ENCODE measurements at places on chromosomes 7 and 10.

DNA sequence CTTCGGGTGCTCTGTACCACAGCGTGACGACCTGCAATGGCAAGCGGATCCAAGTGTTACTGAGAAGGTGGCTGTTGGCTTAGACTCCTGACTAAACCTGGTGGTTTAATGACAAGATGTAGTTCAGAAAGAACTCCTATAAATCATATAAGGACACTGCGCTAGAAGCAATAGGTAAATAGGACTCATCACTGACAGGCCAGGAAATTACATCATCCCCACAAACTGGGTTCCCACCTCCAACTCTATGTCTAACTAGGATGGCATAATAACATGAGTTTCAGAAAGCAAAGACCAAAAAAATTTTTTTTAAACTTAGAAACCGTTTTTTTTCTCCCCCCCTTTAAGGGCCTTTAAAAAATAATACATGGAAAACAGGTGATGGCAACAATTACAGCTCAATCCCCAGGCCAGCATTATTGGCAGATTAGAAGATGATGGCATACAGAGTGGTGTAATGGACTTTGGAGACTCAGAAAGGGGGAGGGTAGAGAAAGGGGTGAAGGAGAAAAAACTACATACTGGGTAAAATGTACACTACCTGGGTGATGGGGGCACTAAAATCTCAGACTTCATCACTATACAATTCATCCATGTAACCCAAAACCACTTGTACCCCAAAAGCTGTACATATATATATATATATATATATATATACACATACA is 81.4 kb upstream of the FAM133B start:
- no peak for DNase-seq

- DNase-seq, result no peak
Observed at GRCh38 chr7:155166108-155166507, 96.0 kb downstream of the HTR5A start.

- no peak for DNase-seq
Observed at GRCh38 chr7:1032536-1033181, 11.7 kb upstream of the GPR146 start.

DNA sequence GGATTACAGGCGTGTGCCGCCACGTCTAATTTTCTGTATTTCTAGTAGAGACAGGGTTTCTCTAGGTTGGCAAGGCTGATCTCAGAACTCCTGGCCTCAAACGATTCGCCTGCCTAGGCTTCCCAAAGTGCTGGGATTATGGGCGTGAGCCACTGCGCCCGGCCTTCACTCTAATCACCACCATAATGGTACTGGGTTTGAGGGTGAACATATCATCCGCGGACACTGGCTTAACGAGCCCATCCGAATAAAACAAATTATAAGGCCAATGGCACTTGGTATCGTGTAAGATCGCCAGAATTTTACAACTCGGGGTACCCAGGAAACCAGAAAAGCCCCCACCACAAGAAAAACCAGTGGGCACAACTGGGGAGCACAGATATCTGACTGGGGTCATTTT is 580 bp downstream of the FAM200A start:
- DNase-seq, result no peak

GRCh38 chr7:151426904-151427704 is 12.8 kb downstream of the CRYGN start:
- no peak for DNase-seq

DNA sequence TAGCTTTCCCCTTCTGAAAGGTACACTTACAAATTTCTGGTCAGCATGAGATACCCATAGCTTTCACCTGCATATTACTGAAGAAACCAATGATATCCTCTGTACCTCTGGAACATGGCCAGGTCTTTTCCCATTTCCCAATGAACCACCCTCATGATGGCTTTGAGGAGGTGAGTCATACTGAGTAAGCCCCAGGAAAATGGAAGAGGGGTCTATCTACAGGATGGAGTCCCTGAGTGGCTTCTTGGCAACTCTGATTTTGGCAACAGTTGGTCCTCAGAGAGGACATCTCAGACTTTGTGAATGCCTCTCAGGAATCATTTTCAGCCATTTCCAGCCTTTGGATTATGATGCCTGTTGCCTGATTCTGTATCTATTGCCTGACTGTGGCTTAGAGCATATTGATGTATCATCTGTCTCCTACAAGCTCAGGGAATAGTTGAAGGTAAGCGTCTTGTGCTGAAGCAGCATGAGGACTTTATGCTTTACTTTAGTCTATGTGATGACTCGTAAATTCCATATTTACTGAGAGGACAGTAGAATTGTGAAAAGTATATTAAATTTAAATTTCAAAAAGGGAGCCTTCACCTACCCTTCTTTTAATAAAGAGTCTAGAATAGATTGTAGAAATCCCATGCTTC is 84.7 kb upstream of the DKK1 start:
- DNase-seq, result no peak

GRCh38 chr10:95327367-95327766 is 36.6 kb upstream of the PDLIM1 start:
- no peak for DNase-seq

DNA sequence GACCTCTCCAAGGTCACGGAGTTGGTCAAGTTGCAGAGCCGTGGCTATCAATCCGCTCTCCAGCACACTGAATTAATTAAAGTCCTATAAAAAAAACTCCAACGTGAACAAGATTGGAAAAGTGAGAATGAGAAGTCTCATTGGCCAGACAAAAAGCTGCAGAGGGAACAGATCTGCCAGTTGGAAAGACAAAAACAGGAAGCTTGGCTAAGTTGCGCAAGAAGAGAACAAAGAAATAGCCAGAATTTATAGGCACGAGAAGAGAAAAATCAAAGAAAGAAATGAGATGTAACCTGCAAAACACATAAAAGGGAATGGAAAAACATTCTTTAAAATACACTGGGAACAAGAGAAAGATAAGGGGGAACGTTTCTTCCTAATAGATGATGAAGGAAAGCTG is 45.7 kb upstream of the CRTAC1 start:
- DNase-seq, result no peak

GRCh38 chr10:56927701-56928100 is 566.6 kb upstream of the ZWINT start:
- DNase-seq, result no peak

DNA sequence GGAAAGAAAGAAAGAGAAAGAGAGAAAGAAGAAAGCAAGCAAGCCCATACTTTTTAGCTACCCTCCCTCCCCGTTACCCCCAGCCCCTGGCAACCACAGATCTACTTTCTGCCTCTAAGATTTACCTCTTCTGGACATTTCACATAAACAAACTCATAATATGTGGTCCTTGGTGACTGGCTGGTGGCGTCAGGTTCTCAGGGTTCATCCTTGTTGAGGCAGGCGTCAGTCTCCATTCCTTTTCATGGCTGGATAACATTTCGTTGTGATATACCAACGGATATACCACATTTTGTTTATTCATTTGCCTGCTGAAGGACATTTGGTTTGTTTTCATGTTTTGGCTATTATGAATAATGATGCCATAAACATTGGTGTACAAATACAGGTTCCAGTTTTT is 30.5 kb downstream of the CDH23 start:
- DNase-seq, result no peak

GRCh38 chr10:3195286-3195685 is 22.7 kb upstream of the PITRM1 start:
- DNase-seq, result no peak

DNA sequence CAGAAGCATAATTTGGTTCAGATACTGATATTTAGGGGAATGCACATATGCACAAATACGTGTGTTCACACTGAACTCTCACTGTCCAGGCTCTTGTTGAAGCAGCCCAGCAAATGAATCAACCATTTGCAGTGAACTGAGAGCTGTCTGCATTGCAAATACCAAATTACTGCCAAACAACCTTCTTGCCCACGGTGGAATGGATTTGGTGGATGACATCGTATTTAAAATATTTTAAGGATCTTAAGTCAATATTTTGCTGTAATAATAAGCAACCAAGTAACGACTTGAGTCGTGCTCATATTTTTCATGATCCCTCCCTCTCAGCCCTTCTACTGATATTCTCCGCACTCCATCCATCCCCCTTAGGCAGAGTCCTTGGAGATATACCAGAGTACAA is 107.9 kb upstream of the FEZF1 start:
- DNase-seq, result no peak

- DNase-seq, result no peak
Observed at GRCh38 chr7:127903892-127904669, 127.2 kb downstream of the LRRC4 start.

DNA sequence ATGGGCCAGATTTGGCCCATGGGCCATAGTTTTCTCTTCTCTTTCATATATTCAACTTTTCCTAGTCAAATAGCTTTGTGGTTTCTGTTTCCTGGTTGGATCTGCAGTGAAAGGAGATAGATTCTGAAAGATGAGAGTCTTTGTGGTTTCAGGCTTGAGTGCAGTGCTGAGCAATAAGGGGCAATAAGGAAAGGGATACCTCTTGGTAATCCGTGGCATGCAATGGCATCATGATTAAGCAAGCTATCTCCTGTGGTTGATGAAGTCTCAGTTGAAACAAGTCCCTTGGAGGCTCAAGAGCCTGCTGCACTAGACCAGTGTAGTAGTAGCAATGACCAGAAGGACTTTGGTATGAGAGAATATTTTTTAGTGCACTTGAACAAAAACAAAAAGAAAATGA is 187.7 kb upstream of the CNTNAP2 start:
- no peak for DNase-seq

DNA sequence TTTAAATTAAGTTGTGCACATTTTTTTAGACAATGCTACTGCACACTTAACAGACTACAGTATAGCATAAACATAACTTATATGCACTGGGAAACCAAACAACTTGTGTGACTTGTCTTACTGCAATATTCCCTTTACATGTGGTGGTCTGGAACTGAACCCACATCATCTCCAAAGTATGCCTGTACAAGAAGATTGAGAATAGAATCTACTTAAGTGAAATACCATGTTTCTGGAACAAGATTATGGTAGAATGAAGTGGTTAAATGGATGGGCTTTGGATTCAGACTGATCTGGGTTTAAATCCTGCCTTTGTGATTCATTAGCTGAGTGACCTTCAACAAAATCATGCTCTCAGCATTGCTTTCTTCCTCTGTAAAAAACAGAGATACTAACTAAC is 30.7 kb downstream of the CUL2 start:
- no peak for DNase-seq

DNA sequence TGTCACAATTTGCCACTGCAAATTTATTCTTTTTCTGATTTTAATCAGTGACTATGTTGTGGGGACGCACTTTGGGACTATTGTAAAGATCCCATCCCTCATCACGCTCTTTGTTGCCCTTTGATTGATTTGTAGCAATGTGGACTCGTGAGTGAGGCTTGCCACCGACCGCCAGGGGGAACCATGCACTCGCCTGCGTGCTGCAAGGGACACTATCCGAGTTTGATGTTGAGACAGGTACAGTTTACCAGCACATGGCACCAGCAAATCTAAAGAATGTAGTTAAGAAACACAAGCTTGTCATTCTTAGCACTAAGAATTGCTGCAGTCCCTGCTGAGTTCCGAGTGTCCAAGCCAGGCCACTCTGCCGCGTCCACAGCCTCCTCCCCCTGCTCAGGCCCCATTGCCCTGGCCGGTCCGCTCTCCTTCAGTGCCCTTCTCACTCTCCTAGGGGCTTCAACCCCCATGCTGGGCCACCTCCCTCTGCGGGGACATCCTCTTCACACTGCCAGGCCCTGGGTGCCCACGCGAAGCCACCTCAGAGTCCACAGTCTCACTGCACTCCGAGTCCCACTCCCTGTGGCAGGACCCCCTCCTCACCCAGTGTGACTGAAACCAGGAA is 2.0 kb upstream of the SFTPA2 start:
- peak; percentile 38 for DNase-seq

GRCh38 chr7:107344799-107345198 is 125.1 kb upstream of the GPR22 start:
- DNase-seq, result no peak

DNA sequence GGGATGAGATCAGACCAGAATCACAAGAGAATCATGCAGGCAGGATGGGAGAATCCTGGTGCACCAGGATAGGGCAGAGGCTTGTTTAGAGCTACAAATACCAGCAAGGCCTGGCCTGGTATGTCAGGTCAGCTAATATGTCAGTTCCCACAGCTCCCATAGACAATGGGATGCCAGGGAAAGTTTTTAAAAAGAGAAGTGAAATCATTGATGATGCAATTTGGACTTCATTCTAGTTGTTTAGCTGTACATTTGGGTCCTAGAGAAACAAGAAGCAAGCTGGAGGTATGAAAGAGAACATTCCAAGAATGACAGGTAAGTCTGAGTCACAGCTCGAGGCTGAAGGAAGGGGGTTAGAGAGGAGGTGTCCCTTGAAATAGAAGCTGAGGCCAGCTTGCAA is 45.2 kb downstream of the GPR141 start:
- DNase-seq, result no peak

DNA sequence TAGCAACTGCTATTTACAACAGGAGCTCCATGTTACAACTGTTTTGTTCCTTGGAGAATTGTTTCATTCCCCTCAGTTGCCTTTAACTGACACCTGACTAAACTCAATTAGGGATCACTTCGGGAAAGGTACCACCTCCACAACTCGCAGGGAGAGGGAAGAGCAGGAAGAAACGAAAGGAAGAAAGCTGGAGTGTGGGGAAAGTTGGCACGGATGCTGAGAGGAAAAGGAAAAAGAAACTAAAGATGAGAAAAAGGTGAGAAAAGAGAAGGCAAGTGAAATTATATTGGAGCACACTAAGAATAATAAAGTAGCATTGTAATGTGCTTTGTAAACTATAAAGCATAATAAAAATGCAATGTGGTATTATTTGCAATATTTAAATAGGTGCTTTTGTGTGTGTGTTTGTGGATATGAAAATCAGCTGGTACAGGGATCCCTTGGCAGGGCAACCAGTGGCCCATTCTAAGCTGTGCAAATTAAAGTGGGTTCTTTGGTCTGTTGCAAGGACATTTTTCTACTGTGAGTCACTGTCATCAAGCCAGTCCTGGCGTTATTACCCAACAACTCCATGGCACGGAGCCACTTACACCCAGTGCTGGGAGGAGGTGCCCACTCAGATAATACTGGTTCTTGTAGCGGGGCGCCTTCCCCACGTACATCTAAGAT is 45.9 kb downstream of the HIPK2 start:
- DNase-seq, result no peak

DNA sequence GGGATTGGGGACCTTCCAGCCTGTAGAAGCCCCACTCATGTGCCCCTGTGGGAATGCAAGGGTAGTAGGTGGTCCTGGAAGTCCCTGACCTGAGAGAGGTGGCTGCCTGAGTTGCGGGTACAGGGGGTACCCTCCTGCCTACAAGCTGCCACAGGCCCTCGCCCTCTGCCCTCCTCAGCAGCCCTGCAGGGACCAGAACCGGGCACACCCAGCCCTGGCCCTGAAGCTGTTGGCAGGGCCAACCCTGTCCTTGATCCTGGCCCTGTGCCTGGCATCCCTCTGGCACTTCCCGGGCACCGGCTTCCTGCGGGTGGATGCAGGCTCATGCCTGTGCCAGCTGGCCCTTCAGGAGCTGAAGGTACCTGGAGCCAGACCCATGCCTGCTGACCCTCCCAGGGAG is 54.9 kb upstream of the ELN start:
- no peak for DNase-seq

GRCh38 chr10:88127269-88127668 is 263.8 kb downstream of the PTEN start:
- DNase-seq, result no peak

All from activated CD4-positive, alpha-beta T cell treated with anti-CD3 and anti-CD28 coated beads, Interleukin-2, amount 50 U/mL, for 24 hours (primary cell).